Cardiac septum (tissue), 1 donor: ENCODE measurements at places on chromosomes 2 and 18. TPM values are rescaled to one million over a fixed set of nuclear protein-coding genes. Genes with fewer than 3 reads are reported as not detected.

DNA sequence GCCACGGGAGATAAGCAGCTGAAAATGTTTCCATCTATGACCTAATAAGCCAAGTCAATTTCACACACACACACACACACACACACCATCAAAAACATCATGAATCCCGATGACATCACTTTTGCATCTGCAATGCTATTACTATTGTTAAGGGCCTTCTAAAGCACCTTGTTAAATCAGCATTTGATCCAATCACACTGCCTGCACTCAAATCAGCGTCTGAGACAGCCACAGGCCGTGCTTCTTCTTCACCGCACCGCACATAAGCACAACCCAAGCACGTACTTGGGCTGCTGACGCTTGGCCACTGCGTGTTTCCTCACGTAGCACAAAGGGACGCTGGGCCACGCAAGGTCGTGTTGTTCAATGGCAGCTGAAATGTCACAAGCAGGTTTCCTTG, 15.8 kb upstream of the MTCL1 start:
- DNase-seq = no peak

DNA sequence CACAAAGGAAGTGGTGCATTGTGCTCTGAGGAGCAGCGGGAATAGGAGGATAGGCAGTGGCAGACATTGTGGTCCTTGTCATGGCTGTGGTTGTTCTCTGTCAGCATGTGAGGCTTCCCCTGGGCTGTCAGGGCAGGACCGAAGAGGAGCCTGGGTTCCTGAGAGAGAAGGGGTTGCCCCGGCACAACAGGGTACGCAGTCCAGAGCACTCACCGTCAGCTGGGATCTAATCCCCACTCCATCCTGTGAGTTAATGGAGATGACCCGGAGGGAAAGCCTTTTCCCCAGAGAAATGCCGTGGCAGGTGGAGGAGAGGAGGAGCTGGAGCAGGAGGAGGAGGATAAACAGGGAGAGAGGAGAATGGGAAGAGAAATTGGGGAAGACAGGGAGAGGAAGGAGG, 396.7 kb upstream of the HS6ST1 start:
- peak; percentile 53 for DNase-seq

DNA sequence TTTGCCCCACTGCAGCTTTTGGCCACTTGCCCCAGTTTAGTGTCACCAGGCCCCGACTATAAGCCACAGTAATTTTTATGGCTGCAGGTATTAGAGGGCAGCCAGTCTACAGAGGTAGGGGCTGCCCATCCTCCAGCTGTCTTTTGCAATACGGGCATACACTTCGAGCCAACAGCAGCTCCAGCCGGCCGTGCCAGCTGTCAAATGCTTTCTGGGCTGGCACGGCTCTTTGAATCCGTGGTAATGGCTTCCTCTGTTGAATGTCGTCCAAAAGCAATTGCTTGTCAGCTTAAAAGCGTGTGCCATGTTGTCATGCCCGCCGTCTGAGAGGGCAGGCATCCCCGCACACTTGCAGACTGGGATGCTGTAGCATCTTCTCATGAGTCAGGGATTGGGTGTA, 41.3 kb downstream of the BCL2L11 start:
- no peak for DNase-seq

DNA sequence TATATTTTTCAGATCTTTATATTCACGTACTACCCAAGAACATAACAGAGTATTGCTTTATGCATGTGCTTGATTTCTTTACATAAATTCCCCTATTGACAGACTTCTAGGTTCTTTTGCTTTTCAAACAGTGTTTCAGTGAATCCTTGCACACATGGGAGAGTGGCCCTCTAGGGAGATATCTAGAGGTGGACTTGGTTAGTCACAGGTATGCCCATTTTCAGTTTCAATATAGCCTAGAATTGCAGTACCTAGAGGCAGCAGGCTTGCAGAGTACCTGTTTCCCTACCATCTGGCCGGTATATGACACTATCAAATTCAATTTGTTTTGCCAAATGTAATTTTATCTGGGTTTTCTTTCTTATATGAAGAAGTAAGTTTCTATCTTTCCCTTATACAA, 36.8 kb downstream of the EML6 start:
- no peak for DNase-seq

DNA sequence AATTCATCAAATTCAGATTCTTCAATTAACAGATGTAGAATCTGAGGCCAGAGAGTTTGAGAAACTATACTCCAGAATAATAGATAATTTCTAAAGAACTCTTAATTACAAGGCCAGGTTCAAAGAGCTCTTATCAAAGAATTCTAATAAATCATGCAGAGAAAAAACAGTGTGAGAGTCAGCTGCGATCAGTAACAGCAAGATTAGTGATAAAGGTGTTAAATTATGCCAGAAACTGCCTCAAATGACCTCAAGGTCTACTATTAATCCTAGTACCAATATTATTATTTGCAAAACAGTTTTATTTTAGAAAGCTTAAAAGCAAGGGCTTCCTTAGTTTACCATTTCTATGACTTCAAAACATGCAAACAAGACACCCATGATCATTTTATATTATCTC, 215.3 kb downstream of the GCA start:
- no peak for DNase-seq

DNA sequence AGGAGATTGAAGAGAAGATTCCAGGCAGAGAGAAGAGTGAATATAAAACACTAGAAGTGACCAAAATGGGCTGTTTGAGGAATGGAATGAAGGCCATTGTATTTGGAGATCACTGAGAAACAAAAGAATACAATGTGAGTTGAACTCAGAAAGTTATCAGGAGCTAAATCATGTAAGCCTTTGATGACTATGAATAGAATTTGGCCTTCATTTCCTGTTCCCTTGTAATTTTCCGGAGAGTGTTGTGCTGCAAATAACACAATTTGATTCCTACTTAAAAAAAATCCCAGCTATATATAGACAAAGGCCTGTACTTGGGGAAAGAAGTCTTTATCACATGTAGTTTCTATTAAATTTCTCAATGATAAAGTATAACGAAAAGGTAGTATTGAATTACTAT, 33.7 kb upstream of the KYNU start:
- no peak for DNase-seq

DNA sequence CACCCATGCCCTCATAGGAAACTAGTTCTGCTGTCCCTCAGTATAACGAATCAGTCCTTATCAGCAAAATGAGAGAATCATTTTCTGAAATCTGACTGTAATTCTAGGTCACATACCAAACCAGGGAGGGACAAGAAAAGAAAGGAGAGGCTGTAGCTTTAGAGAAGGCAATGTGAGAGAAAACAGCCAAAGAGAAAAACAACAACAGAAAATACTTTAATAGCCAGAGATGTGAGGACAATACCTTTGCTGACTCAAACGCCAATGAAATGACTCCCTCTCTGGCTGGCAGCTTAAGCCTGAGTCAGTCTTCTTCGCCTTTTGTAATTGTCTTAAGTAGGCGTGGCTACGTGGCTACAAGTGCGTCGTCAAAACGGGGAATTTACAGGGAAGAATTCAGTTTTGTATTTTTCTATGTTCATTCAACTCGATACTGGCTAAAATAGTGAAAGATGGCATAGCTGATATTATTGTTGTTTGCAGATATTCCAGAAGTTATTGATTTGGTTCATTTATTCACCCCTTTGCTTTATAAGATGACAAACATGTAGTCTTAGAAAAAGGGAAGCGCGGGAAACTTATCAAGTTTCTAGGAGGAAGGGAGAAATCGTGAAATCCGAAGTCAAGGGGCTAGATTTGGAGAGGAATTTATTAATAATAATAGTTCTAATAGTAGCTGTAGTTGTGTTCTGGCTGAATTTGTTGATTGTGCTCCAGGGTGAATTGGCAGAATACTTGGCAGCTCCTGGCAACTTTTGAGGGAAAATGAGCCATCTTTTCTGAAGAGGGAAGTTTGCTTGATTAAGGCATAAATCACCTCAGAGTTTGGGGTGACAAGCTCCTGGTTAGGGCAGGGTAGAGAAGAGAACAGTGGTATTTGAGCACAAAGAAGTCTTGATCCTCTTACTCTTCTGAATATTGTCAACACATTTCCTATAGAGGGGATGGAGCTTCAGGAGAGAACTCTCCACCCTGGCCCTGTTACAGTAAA, at the start of gene IL1A:
Gene IL1A, minus strand, starts transcription at position 295 of the 991 bp plus-strand sequence. CDS start 723 bp downstream, outside the sequence.
- DNase-seq = no peak

CCDC68 gene
- total RNA-seq = 4.1 TPM

DNA sequence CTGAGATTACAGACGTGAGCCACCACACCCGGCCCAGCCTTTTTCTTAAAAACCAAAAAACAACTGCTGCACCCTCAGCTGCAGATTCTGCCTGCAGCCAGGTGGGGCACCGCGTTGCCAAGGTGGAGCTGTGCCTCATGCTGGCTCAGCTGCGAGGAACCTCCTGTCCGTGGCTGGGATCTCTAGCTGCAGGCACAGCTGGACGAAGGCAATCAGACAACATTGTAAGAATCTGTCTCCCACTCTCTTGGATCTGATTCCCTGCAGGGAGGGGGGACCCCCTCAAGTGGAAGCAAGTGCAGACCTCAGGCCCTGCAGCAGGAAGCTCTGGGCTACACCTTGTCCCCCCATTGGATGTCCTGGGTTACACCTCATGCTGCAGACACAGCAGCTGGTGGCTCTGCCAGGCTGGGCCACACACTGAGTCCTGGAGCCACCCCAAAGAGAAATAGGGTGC, 24.1 kb downstream of the CIDEA start:
- DNase-seq = no peak

DNA sequence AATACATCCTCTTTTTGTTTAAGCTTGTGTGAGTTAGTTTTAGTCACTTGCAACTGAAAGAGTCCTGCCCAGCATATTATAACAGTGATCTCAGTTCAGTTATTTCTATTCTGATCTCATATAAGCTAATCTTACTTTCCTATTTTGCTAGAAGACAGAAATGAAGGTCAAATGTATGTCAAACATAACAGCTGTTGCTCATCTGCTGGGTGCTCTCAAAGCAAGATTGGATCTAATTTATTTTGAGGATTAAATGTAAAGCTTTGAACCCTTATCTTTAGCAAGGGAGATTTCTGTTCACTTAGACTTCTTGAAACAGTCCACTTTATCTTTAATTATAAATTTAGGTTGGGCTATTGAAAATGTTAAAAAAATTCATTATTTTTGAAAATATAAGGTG, 31.2 kb downstream of the CRYGD start:
- DNase-seq = no peak

DNA sequence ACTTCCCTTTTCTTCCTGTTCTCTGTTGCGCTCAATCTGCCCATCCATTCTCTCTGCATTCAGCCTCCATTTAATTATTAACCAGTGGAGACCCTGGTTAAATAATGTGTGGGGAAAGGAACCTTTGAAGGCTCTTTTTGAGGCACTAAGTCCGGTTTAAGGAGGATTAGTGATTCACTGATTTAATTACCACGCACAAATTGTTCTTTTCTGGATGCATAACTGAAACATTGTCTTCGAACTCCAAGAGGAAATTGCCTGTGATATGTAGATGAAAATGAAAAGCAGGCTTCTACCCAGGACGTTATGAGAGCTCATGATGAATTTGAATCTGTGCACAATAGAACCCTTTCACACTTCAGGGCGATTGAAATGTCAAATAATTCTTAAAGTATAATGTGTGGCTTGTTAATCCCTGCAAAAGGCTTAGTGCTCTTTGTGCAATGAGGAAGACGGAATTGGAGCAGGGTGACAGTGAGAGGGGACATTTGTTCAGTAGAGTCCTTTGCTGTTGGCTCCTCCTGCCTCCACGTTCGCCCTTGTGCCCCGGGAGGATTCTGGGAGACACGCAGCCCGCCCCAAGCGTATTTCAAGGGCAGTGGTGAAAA, 51.1 kb upstream of the ZNF236 start:
- DNase-seq = no peak

STPG4 gene
- total RNA-seq = not detected

DNA sequence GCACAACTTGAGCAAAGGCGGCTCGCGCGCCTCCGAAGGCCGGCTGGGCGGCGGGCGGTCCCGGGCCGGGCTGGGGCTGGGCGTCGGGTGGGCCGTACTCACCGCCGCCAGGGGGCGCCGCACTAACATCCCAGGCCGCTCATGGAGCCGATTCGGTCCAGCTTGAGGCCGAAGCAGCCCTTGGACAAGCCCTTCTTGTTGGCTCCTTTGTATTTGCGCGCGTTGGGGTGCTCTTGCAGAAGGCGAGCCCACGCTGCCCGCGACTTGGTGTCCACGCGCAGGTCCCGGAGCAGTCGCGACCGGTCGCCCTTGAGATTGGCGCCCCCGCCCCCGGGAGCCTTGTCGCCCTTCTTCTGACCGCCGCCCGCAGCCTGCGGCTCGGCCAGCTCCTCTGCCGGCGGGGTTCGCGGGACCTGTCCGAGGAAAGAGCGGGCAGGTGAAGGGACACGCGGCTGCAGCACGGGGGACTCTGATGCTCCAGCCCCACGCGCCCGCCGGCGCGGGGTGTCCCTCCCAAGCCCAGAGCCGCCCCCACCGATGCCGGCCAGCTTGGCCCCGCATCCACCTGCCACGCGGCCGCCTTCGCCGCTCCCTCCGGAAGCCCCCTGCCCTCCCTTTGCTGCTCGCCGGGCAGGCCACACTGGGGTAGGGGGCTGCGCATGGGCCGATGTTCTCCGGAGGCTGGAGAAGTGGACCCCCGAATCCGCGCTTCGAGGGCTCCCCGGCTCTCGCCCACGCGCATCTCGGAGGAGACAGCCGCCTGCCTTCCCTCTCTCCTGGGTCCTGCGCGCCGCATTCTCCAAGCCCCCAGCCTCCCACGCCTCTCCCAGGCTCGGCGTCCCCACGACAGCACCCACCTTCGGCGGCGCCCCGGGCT, 655 bp downstream of the NPPC start:
- peak; percentile 88 for DNase-seq

GRCh38 chr18:31652357-31652756, 32.0 kb downstream of the B4GALT6 start:
- no peak for DNase-seq

LAMA3 gene
- total RNA-seq = 3.0 TPM

- DNase-seq = no peak
Measured at GRCh38 chr2:235727174-235727573, 233.3 kb downstream of the AGAP1 start.

UGT1A8 gene
- not detected for total RNA-seq

GRCh38 chr2:241850544-241851324, 8.0 kb downstream of the PDCD1 start:
- DNase-seq = peak; percentile 73

C2orf72 gene
- 0.08 TPM for total RNA-seq

MXD1 gene
- total RNA-seq = 6.2 TPM

DNA sequence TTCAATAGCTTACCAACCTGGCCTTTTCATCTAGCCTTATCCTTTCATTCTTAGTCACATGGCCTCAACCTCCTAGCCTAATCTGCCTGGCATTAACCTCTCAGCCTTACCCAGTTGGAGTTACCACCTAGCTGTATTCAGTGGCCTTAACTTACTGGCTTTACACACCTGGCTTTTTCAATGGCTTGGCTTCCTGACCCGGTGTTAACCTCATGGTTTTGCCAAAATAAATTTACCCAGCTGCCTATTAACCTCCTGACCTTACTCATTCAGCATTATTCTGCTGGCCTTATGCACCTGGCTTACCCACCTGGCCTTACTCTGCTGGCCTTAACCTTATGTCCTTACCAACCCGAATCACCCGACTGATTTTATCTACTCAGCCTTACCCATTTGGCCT, 135.5 kb upstream of the ZSWIM2 start:
- no peak for DNase-seq
